Gastroesophageal sphincter (tissue), 4 donors: ENCODE measurements at places on chromosomes 7 and 10. TPM values are rescaled to one million over a fixed set of nuclear protein-coding genes. Genes with fewer than 3 reads are reported as not detected.

Gene EPHA1
- not detected for total RNA-seq

Gene RGR
- 2.6 TPM for total RNA-seq

Gene CTNNA3
- 7.8 TPM for total RNA-seq

Gene UNC5B
- total RNA-seq, result 3.7 TPM

Gene GRID1
- 1.8 TPM for total RNA-seq

Gene LAMB4
- 0.23 TPM for total RNA-seq

Gene TRIM73
- 1.5 TPM for total RNA-seq

Gene SFTPA1
- not detected for total RNA-seq

Gene IDI2
- total RNA-seq, result not detected

Gene CPA2
- total RNA-seq, result not detected

Gene FAM180A
- 2.8 TPM for total RNA-seq

Gene ANK3
- total RNA-seq, result 44.5 TPM

Gene ASIC3
- total RNA-seq, result 1.7 TPM

Gene PLPP4
- not detected for total RNA-seq

Gene ZNF425
- 6.4 TPM for total RNA-seq

Gene C10orf53
- total RNA-seq, result not detected

Gene ANKRD61
- total RNA-seq, result not detected

Gene ANKRD30A
- total RNA-seq, result not detected

Gene H2BK1
- total RNA-seq, result not detected

Gene FANK1
- total RNA-seq, result 0.93 TPM

Gene GCK
- total RNA-seq, result 0.54 TPM

Gene PSMG3
- 36.1 TPM for total RNA-seq

Gene PLCE1
- 18.8 TPM for total RNA-seq

Gene PIP
- not detected for total RNA-seq

Gene CLCN1
- total RNA-seq, result not detected

Gene MRPS16
- 43.5 TPM for total RNA-seq

Gene TWIST1
- 5.6 TPM for total RNA-seq

Gene MOGAT3
- total RNA-seq, result not detected

Gene PIK3AP1
- 3.1 TPM for total RNA-seq

Gene CALML5
- total RNA-seq, result not detected

Gene LRRC17
- total RNA-seq, result 1.5 TPM

Gene CASTOR2
- 6.8 TPM for total RNA-seq

Gene DNA2
- total RNA-seq, result 2.1 TPM

Gene SEMA3E
- 25.2 TPM for total RNA-seq

Gene ANXA7
- total RNA-seq, result 133 TPM

Gene TRPV5
- 0.31 TPM for total RNA-seq

Gene CHST3
- 48.0 TPM for total RNA-seq

Gene FOXI2
- 0.73 TPM for total RNA-seq

Gene TMEM270
- total RNA-seq, result not detected

Gene SLC29A4
- total RNA-seq, result 2.2 TPM

Gene NPC1L1
- 0.08 TPM for total RNA-seq

Gene KMT2C
- total RNA-seq, result 63.0 TPM

Gene C7orf33
- not detected for total RNA-seq

Gene KLHDC10
- 17.0 TPM for total RNA-seq

Gene ATAD1
- 46.9 TPM for total RNA-seq

Gene ZNF282
- 26.3 TPM for total RNA-seq

Gene AFAP1L2
- 20.5 TPM for total RNA-seq

Gene NRCAM
- 4.7 TPM for total RNA-seq
